Stimulated activated CD8-positive, alpha-beta memory T cell treated with anti-CD3 and anti-CD28 coated beads, Interleukin-7, amount 100 ng/mL, for 1 hour (primary cell): ENCODE measurements at places on chromosomes 2 and 18.

- no peak for DNase-seq
These were observed 20.5 kb downstream of the CENPO start for GRCh38 chr2:24813691-24814137.

DNA sequence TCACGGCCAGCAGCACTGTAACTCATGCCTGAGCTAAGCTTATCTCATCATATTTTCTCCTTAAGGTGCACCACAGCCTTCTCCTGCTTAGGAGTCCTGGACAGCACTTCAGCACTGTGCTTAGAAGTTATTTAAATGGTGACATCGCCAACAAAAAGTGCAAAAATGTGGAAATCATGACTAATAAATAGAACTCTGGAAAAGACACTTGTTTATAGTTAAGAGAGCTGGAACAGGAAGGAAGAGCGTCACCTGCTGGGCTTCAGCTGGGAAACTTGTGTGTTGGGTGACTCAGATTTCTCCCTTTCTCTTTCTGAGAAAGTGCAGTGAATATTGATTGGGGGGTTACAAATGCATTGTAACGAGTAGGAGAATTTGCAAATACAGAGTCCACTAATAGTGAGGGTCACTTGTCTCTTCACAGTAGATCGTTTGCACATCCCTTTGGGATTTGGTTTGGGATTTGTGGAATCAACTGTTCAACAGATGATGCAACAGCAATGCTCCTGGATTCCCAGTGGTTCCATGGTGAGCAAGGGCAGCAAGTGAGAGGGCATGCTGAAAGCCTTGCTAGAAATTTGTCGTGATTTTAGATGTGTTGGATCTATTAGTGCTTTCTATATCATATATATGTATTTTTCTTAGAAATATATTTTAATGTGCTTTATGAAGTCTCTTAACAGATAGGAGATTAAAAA is 84.2 kb downstream of the DOK6 start:
- no peak for DNase-seq

- no peak for DNase-seq
These were observed 747.4 kb upstream of the SLC8A1 start for GRCh38 chr2:41199334-41199733.

- no peak for DNase-seq
These were observed 26.2 kb downstream of the MMADHC start for GRCh38 chr2:149561309-149561926.

DNA sequence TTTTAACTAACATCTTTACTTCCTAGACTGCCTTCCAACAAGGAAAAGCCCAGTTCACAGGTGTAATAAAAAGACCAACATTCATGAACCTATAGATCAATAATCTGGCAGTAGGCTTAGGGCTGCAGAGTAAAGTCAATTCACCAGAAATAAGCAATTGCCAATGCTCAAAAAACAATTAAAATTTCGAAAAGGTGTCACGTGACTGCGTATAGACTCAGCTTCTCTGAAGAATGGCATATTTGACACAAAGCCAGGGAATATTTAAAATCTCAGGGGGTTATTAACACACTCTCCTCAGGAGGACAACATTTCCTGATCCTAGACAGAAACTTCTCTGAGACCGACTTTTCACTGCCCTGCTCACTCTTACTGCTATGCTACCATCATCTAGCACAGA is 245.2 kb upstream of the LRATD1 start:
- no peak for DNase-seq

- no peak for DNase-seq
These were observed 47.4 kb upstream of the NXPH2 start for GRCh38 chr2:138827426-138828054.
